ENCODE measurements at places on chromosomes 1 and 21.

DNA sequence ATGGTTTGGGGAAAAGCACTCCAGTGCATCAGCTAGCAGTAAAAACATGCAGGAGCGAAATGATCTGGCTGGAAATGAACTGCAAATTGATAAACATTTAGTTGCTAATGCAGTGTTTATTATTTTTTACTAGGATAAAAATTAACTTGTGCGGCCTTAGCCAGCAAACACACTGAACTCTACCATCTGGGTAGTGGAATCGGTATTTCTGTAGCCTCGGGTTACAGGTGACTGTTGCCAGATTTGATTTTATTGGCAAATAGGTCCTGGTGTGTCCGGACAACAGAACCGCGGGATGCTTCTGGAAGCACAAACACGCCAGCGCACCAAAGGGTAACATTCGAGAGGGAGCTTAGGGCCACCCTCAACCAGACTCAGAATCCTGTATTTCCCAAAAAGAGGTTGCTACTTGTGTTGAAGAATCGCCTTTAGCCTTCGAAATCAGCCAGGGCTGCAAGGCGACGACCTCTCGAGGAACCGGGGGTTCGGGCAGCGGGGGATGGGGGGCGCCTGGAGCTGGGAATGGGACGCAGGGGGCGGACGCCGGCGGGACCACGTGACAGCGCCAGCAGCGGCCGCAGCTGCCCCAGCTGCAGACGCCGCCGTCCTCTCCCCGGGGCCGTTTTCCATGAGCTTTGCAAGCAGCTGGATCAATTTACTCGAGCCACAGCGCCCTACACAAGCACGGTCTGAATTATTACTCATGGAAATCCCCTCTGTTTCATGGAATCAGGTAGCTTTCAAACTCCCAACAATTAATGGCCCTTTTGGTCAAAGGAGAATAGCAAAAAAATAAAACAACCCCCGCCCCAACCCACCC lies 158.8 kb downstream of the TOMM20 start:
- DNase-seq, result peak; percentile 68

DNA sequence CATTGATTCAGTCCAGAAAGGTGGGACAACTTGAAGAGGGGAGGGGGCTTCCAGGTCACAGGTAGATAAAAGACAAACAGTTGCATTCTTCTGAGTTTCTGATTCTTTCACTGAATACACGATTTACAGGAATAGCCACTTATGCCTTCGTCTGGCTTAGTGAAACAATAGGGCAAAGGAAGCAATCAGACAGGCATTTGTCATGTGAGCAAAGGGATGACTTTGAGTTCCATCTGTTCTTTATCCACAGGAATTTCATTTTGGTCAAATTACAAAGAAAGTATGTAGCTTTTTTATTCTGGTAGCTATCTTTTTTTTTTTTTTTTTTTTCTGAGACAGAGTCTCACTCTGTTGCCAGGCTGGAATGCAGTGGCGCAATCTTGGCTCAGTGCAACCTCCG lies 202.5 kb downstream of the TTLL7 start:
- DNase-seq, result no peak

GRCh38 chr21:43025636-43026180 lies 49.9 kb downstream of the CBS start:
- no peak for DNase-seq

- DNase-seq, result no peak
These were observed 190.8 kb upstream of the AJAP1 start for GRCh38 chr1:4463631-4464030.

DNA sequence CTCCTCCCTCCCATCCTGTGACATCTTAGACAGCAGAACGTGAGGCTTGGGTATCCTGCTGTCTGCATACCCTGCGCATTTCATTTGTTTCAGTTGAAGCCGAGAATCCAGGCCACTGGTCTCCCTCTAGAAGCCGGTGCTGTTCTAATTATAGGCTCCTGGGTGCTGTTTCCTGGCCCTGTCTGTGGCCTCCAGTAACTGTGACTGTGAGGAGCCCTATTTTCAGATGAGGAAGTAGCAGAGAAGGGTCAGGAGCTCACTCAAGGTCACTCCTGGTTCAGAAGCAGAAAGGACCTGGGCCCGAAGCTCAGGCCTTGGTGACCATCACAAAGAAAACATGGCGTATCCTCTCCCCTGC lies 24.0 kb downstream of the COQ8A start:
- DNase-seq, result no peak

DNA sequence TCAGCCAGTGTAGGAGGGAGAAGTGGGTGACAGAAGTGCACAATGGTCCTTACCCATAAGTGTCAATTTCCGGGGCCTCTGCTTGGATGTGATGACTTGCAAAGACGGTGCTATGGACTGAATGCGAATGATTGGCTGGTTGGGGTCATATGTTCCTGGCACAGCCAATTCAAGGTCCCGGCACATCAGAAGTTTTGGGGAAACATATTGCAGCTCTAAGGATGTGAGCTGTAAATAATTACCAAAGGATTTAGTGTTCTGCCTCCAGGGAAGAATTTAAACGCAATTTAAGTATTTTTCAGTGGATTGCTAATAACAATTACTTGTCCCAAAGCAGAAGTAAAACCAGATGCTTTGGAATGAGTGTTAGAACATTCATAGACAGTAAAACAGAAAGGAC lies 26.9 kb upstream of the EXOSC10 start:
- no peak for DNase-seq

GRCh38 chr21:30943243-30943642 lies 61.9 kb upstream of the KRTAP11-1 start:
- no peak for DNase-seq

GRCh38 chr1:203867802-203868201 lies 6.4 kb downstream of the SNRPE start:
- no peak for DNase-seq
